Caco-2 (cell line): ENCODE measurements at places on chromosomes 2 and 18. TPM values are rescaled to one million over a fixed set of nuclear protein-coding genes. Genes with fewer than 3 reads are reported as not detected.

PLB1 gene
- 2.4 and 2.8 TPM in 2 replicates for total RNA-seq

SKOR2 gene
- total RNA-seq = not detected in 2 replicates

PTPN2 gene
- 53.4 and 55.0 TPM in 2 replicates for total RNA-seq

GRP gene
- not detected in 2 replicates for total RNA-seq

DSG2 gene
- 32.1 and 33.6 TPM in 2 replicates for total RNA-seq

CSRNP3 gene
- 1.2 and 1.3 TPM in 2 replicates for total RNA-seq

REG3A gene
- 0.45 and 1.1 TPM in 2 replicates for total RNA-seq

LRP2 gene
- 238 and 260 TPM in 2 replicates for total RNA-seq

GRCh38 chr2:120516679-120517314 lies 170.9 kb downstream of the INHBB start:
- no peaks in the 10 kb centered on the region for H3K27me3 ChIP-seq
- H3K4me3 ChIP-seq = no peak overlapping the region
- no peaks in the 10 kb centered on the region for H3K36me3 ChIP-seq
- no peak overlapping the region for H3K27ac ChIP-seq

DNA sequence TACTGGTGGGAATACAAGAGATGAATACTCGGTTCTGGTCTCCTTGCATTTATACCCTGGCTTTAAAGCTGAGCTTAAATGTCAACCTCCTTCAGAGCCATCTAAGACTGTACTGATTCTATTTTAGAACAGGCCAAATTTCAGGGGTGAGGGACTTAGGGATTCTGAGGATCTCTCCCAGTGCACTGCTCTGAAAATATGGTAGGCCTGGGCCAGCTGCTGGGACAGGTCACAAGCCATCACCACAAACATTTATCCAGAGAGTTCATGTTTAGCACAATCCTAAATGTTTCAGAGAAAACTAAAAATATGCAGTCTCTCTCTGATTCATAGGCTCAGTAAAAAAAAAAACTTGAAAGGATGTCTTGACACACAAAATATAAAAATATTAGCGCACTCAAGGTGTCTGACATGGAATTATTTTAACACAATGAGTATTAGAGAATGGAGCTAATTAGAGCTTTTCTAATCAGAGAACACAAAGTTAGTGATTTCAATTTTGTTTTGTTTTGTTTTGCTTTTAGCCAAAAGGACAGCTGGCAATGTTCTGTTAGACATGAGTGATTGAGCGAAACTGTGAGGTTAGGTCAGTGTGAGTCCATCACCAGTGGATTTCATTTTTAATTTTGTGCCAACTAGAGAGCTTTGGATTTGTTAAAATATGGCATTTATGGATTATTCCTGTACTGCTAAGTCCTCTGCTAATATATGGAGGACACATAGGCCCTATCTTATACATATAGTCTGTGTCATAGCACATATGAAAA lies 38.8 kb downstream of the MFSD6 start:
- H3K27ac ChIP-seq = no peak overlapping the region
- no peaks in the 10 kb centered on the region for H3K27me3 ChIP-seq
- no peaks in the 10 kb centered on the region for H3K36me3 ChIP-seq
- no peaks in the 10 kb centered on the region for H3K4me1 ChIP-seq

- no peaks in the 10 kb centered on the region for H3K27me3 ChIP-seq
- H3K4me3 ChIP-seq = no peak overlapping the region
- no peaks in the 10 kb centered on the region for H3K4me1 ChIP-seq
- DNase-seq = no peak
- no peaks in the 10 kb centered on the region for H3K36me3 ChIP-seq
- no peak overlapping the region for H3K27ac ChIP-seq
These were observed 307 bp downstream of the CDH2 start for GRCh38 chr18:28176698-28176947.

GRCh38 chr2:1301056-1301455 lies 112.2 kb upstream of the TPO start:
- no peaks in the 10 kb centered on the region for H3K4me1 ChIP-seq
- DNase-seq = no peak
- no peak overlapping the region for H3K4me3 ChIP-seq
- no peaks in the 10 kb centered on the region for H3K27me3 ChIP-seq
- no peaks in the 10 kb centered on the region for H3K36me3 ChIP-seq

- DNase-seq = no peak
- H3K27me3 ChIP-seq = no peaks in the 10 kb centered on the region
- H3K27ac ChIP-seq = no peak overlapping the region
- no peak overlapping the region for H3K4me3 ChIP-seq
- H3K4me1 ChIP-seq = peaks cover 8% of the 10 kb centered on the region
These were observed 3.5 kb downstream of the SFT2D3 start for GRCh38 chr2:127704641-127705390.

- H3K27ac ChIP-seq = no peak overlapping the region
- H3K36me3 ChIP-seq = no peaks in the 10 kb centered on the region
- no peaks in the 10 kb centered on the region for H3K27me3 ChIP-seq
- H3K4me3 ChIP-seq = no peak overlapping the region
- no peak for DNase-seq
These were observed 46.7 kb downstream of the GPC1 start for GRCh38 chr2:240482141-240482540.

- H3K36me3 ChIP-seq = no peaks in the 10 kb centered on the region
- H3K27me3 ChIP-seq = no peaks in the 10 kb centered on the region
- H3K27ac ChIP-seq = no peak overlapping the region
- DNase-seq = peak; percentile 20
- H3K4me1 ChIP-seq = 0 out of 2 replicates have a peak, but pooled peaks cover 3% of the 10 kb centered on the region
These were observed 27.0 kb downstream of the DNMT3A start for GRCh38 chr2:25314514-25315315.

- no peak overlapping the region for H3K4me3 ChIP-seq
- peaks cover 55% of the 10 kb centered on the region for H3K4me1 ChIP-seq
- H3K27me3 ChIP-seq = no peaks in the 10 kb centered on the region
These were observed 240.6 kb upstream of the NT5C1B start for GRCh38 chr2:18829976-18830375.

GRCh38 chr2:61229936-61230335 lies 67.9 kb downstream of the C2orf74 start:
- no peak overlapping the region for H3K27ac ChIP-seq
- H3K4me1 ChIP-seq = no peaks in the 10 kb centered on the region
- no peaks in the 10 kb centered on the region for H3K27me3 ChIP-seq
- no peak for DNase-seq

GRCh38 chr2:42169874-42170521 lies 845 bp downstream of the EML4 start:
- no peak overlapping the region for H3K27ac ChIP-seq
- peak overlapping the region; percentile 89 for H3K4me3 ChIP-seq
- no peak for DNase-seq
- H3K27me3 ChIP-seq = no peaks in the 10 kb centered on the region

GRCh38 chr2:176446718-176447414 lies 177.6 kb downstream of the MTX2 start:
- no peak overlapping the region for H3K27ac ChIP-seq
- no peaks in the 10 kb centered on the region for H3K27me3 ChIP-seq
- H3K36me3 ChIP-seq = no peaks in the 10 kb centered on the region
- no peak for DNase-seq

GRCh38 chr18:58806826-58807714 lies 57.6 kb upstream of the ZNF532 start:
- no peak overlapping the region for H3K27ac ChIP-seq
- H3K4me3 ChIP-seq = no peak overlapping the region
- H3K4me1 ChIP-seq = no peaks in the 10 kb centered on the region
- H3K36me3 ChIP-seq = no peaks in the 10 kb centered on the region
- no peaks in the 10 kb centered on the region for H3K27me3 ChIP-seq

DNA sequence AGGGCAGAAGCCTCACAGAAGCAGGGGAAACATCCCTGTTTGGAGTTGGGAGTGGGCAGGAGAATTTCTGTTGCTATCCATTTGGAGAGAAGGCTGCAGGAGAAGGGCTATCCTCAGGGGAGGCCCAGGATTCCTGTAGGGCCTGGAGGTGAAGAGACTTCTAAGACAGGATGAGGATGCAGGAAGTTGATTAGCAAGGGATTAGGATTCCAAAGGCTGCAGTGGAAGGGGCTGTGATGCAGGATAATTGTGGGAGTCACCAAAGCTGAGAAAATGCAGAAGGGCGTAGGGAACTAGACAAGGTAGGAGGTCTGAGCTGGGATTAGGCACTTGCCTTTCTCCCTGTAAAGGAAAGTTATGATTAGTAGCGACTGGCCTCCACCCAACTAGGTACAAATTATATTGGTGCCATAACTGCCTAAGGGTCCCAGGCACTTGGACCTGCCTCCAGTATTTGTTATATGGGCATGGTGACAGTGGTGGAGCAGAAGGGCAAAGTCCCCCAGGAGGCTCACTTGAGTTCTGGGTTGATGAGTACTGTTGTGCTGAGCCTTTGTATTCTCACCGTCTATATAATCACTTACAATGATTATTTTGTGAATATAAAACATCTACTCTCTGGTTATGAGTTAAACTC lies 96.4 kb upstream of the MSTN start:
- no peak overlapping the region for H3K4me3 ChIP-seq
- DNase-seq = no peak
- no peaks in the 10 kb centered on the region for H3K27me3 ChIP-seq
- H3K36me3 ChIP-seq = no peaks in the 10 kb centered on the region
- H3K27ac ChIP-seq = no peak overlapping the region
